ENCODE measurements at places on chromosomes 12 and 14. TPM values are rescaled to one million over a fixed set of nuclear protein-coding genes. Genes with fewer than 3 reads are reported as not detected.

DNA sequence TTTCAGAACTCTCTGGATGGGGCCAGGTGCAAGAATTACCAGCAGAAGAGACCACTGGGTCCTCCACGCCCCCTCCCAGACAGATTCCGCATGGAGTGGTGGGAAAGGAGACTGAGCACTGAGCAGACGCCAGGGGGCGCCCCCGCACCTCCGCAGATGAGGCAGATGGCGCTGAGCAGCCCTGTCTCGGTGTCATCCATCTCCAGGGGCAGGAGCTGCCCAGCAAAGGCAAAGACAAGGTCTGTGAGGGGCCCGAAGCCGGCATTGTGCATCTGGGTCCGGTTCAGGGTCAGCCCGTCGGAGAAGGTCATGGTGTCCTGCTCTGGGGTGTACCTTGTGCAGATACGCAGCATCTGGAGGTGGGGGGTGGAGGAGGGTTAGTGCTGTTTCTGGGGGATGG lies 6.3 kb upstream of the ITGB7 start:
- peak; percentile 91 for DNase-seq

The GARIN6 gene
- total RNA-seq = not detected

GRCh38 chr12:15851919-15852318 lies 30.3 kb upstream of the STRAP start:
- DNase-seq = no peak

DNA sequence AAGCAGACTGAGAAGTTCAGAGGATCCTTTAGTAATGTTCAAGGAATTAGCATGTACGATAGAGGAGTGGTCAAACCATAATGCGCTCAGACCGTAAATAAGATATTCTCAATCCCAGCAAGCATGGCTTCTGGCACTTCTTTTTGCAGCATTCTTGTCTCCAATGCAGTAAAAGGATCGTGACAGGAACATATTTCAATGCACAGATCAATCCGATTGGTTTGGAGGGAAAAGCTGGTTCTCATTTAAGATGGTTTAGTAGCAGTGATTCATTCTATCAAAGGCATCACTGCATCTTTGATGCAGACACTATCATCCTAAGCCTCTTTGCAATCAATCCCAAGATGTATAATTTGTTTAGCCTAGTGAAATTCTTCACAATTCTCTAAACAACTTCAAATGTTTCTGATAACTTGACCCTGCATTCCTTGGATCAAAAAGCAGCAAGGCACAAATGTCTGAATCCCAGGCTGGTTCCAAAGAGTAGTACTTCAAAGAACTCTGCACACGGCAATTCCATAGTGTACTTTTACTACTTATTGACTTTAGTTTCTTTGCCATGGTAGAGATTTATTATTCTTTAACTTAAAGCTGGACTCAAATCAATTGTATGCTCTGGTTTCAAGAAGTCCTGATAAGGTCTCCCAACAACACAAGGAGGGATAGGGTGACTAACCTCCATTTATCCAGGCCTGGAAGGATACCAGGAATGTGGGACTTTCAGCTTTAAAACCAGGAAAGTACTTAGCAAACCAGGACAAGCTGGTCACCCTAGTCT lies 96.8 kb upstream of the MDM1 start:
- DNase-seq = no peak

DNA sequence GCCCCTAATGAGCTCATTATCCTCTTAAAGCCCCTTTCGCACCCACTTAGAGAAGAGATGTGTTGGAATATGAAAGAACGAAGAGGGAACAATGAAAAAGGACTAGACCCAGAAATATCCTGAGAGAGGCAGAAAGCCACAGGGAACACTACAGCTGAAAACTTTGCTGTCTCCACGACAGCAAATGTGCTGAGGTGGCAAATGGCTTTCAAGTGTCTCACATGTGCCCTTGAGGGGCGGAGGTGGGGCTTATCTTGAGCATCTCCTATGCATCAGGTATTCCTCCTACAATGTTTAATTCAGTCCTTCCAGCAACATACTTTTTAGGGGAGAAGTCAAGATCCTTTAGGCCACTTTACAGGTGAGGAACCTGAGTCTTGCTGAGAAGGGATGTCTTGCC lies 62.9 kb downstream of the WSCD2 start:
- DNase-seq = no peak

The CEBPE gene
- total RNA-seq = 0.68 TPM

GRCh38 chr14:33794791-33795305 lies 156.0 kb downstream of the EGLN3 start:
- no peak for DNase-seq

DNA sequence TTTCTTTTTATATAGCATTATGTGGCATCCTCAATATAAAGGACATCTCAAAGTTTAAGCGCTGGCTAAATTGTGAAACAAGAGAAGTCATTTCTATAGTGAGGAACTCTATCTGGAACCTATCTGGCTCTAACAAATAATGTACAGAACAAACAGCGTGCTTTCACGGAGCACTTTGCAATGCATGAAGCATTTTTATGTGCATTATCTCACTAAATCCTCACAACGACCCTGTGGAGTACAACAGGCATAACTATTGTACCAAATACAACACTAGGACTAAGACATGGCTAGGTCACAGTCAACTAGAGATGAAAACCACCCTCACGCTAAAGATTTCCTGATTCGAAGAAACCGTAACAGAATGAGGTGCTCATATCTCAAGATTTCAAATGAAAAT lies 8.6 kb downstream of the SPPL3 start:
- DNase-seq = no peak

- no peak for DNase-seq
Measured at GRCh38 chr14:103833711-103834110, 13.7 kb downstream of the PPP1R13B start.

GRCh38 chr12:24991209-24992049 lies 42.5 kb upstream of the BCAT1 start:
- DNase-seq = no peak

GRCh38 chr12:2895051-2895451 lies 4.4 kb downstream of the TULP3 start:
- DNase-seq = peak; percentile 28

The AKAP3 gene
- 0.99 TPM for total RNA-seq

- DNase-seq = no peak
Measured at GRCh38 chr12:219891-220352, 6.0 kb upstream of the SLC6A12 start.

The OR6C68 gene
- not detected for total RNA-seq
